NCI-H69 (cell line): ENCODE measurements at places on chromosomes 5 and 9.

- DNase-seq, result no peak
Observed at GRCh38 chr9:100269656-100270055, 83.1 kb downstream of the TEX10 start.

DNA sequence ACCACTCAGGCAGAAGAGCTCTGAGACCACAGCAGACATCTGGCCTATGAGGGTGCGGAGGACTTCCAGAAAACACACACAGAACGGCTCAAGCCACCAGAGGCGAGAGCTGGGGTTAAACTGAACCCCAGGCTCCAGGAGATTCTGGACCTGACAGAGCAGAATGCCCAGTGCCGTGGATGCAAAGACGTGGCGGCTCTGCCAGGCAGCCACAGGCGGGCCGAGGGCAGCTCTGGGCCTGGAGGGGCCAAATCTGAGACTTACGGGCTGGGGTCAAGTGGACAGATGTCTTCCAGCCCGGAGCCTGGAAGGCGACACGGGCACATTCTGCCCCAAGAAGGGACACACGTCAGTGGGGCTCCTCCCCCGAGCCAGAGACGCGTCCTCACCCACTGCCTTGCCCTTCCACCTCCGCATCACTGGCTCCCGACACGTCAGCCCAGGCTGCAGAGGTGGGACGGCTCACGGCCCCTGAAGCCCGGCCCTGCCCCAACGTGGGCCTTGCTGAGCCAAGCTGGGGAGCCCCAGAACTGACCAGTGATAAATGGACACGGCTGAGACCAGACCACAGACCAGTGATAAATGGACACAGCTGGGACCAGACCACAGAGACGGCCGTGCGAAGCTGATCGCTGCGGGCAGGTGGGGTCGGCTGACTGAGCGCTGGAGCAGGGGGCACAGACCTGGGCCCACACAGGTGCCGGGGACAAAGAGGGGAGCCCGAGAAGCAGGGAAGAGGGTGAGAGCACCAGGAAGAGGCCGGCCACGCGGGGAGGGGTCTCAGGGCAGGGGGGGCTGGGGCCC, 40.9 kb upstream of the NSMF start:
- DNase-seq, result no peak

DNA sequence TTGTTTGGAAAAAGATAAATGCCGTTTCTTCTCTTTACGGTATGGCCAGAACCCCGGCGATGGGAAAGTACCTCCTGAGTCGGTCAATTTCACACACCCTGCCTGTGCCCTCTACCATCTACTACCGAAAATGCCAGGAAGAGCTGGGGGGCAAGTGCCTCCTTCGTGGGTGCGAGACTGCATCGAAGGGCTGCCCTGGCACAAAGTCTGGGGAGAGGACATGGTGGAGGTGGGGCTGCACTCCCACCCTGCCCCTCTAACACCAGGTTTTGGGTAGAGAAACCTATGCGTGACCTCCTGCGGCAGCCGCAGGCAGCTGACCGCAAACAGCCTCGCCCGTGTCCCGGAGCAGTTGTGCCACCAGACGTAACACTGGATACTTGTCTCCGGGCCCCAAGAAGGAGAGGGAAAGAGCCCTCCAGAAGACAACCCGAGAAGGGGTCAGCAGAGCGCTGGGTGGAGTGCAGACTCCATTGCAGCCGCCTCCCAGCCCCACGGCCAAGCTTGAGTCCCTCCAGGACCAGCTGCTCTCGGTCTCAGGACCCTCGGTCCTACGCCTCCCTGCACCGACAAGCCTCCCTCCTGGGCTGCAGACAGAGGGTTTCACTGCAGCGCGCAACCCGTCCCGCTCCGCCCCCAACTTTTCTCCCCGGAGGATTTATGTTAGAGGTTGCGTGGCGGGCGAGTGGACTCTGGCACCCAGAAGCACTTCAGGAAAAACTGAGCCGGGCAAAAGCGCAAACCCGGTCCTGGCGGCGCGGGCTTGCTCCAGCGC, 823 bp upstream of the PRDM6 start:
- DNase-seq, result no peak

- DNase-seq, result no peak
Observed at GRCh38 chr9:109385499-109385898, 64.6 kb upstream of the EPB41L4B start.

GRCh38 chr9:70534471-70534870, 120.0 kb upstream of the KLF9 start:
- DNase-seq, result no peak

- peak; percentile 30 for DNase-seq
Observed at GRCh38 chr9:76891874-76892273, 14.0 kb downstream of the PRUNE2 start.

GRCh38 chr5:21807953-21808352, 1045.2 kb downstream of the CDH12 start:
- no peak for DNase-seq

DNA sequence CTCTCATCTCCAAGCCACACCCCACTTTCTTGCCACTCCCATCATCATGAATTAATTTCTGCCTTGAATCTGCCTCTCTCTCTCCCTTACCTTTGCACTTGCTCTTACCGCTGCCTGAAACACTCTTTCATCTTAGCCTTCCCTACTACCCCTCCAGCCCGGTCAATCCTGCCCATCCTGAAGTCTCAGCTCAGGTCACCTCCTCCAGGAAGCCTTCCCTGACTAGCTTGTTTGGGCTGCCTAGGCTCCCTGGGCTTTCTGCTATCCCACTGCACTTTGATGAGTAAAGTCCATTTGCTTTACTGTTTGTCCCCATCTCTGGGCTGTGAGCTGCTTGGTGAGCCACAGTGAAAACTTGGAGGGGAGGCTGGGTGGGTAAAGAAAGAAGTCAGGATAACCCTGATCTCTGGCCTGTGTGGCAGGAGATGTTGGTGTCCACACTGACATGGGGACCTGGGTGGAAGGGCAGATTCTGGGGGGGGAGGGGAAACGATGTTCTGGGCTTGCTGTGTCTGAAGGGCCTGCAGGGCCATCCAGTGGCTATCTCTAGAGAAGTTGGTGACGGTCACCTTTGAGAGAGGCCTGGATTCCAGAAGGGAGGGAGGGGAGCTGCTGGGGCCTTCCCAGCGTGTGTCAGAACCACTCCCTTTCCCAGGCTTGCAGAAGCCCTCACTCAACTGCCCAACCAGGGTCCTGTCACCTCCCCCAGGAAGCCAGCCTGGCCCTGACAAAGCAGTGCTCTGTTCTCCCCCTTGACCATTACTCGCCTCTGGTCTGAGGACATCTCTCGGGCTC, 75.0 kb upstream of the DAB2IP start:
- no peak for DNase-seq

DNA sequence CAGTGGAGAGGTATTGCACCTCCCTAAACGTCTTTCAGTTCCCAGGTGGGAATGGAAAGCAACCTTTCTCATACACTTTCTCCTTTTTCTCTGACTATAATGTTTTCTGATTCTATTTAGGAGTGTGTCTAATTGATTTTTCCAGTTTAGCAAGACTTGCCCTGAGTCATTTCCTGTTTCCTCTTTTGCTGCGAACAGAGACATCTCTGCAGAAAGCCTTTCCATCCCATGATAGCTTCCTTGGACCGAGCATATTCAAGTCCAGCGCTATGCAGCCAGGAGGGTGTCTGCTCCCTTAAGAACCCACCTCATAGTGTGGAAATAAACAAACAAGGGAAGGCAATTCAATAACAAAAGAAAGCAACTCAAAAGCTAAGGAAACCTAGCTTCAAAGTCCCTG, 60.0 kb upstream of the CDH6 start:
- no peak for DNase-seq

- peak; percentile 93 for DNase-seq
Observed at GRCh38 chr5:107570805-107571531, 99.8 kb downstream of the EFNA5 start.

- DNase-seq, result no peak
Observed at GRCh38 chr9:100104314-100104713, 5.3 kb downstream of the INVS start.

DNA sequence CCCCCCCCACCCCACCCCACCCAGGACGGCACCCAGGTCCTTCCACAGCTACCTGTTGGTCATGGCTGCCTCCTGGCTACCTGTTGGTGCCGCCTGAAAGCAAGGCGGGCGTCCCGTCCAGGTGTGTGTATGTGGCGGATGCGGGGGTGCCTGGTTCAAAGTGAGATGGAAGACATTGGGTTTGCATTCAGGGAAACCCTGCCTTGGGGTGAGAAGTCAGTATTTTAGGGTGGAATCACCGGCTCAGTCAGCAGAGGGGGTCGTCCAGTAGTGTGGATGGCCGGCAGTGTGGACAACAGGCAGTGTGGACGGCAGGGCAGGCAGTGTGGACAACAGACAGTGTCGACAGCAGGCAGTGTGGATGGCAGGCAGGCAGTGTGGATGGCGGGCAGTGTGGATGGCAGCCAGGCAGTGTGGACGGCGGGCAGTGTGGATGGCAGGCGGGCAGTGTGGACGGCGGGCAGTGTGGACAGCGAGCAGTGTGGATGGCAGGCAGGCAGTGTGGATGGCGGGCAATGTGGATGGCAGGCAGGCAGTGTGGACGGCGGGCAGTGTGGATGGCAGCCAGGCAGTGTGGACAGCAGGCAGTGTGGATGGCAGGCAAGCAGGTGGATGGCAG, 28.0 kb downstream of the NKD2 start:
- DNase-seq, result no peak

DNA sequence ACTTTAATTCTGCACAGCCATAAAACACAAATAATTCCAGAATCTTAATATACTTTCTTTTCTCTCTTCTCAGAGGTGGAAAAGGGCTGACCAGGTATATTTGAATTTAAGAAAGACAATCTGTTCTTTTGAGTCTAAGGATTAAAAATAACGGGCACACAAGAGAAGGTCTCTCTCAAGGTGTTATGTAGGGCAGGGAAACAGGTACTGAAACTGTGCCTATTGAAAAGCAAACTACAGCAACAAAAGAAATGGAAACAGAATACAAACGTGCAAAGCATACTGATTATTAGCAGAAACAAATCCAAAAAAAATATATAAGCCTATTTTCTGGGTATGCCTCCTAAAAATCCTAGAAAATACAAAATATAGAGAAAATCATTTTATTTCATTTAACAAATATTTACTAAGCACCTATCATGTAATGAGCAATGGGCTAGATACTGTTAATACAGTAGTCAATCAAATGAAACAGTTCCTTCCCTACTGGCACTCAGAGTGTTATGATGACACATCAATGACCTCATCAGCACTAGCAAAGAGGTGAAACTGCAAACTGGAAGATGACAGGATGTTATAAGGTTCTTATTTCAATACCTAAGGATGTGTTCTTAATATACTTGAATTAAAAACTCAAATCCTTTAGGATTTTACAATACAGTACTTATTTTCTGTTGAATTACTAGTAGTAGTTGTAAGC, 87.7 kb downstream of the AUH start:
- DNase-seq, result peak; percentile 19

- DNase-seq, result no peak
Observed at GRCh38 chr9:105572455-105572854, 14.5 kb downstream of the FKTN start.

DNA sequence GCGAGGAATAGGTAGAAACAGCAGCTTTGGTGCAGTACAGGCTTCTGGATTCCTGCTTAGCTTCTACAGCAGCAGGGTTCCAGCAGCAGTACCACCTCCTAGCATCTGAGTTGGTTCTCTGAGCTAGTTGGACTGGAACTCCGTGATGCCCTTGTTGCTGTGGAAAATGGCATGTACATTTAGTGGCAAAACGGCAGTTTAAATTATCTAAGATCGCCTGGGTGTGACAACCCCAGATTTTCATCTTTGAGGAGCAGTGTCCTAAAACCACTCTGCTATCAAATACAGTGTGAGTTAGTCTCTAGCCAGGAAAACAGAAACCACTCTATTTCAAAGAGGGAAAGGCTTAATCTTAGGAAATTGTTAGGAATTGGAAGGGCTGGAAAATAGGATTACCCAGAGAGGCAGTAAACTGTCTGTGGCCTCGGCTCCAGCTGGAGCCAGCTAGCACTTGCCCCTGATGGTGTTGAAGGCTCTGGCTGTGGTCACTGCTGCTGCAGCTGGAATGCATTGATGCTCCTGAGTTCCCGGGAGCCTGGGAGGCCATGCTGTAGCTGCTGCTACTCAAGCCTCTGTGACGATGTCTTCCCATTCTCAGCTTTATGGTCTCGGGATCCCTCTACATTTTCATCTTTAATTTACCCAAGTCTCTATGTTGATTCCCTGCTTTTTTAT, 29.4 kb downstream of the RAD23B start:
- no peak for DNase-seq

GRCh38 chr5:31427013-31427723, 104.7 kb downstream of the DROSHA start:
- no peak for DNase-seq

DNA sequence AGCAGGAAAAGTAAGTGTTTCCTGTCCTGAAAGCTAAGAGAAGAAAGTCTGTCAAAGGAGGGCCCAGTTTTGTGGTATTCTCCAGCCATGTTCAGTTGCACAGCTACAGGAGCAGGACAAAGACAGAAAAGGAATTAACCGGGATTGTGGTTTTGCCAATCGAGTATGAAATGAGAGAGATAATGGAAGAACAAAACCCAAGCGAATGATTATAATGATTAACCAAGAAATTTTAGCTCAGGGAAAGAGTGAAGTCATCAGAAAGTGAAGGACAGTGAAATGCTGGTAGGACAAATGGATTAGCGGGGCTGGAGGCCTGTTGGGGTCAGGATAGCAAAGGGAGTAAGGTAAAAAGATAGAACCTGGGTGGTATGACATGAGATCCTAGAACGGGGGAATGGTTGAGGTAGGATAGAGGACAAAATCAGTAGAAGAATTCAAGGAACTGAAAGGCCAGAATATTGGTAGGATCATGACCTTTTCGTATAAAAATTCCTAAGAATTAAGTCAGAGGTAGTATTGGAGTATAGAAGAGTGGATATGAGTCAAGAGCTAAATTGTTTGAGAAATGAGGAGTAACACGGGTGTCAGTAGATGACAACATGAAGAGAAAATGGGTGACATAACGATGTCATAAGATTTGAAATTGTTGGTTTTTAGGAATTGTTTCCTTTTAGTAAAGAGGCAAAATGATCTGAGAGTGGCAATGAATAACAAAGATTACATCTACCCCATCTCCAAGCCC, 52.8 kb downstream of the DIAPH1 start:
- no peak for DNase-seq

- DNase-seq, result peak; percentile 8
Observed at GRCh38 chr5:54742417-54742891, 224.9 kb downstream of the SNX18 start.

GRCh38 chr9:22238809-22239684, 207.6 kb upstream of the DMRTA1 start:
- peak; percentile 67 for DNase-seq

- DNase-seq, result no peak
Observed at GRCh38 chr9:26935847-26936246, 11.2 kb downstream of the PLAA start.

GRCh38 chr5:142782976-142783530, 12.9 kb downstream of the ARHGAP26 start:
- no peak for DNase-seq

- no peak for DNase-seq
Observed at GRCh38 chr5:180360078-180360957, 7.2 kb upstream of the GFPT2 start.

GRCh38 chr5:14783691-14784090, 87.9 kb downstream of the ANKH start:
- DNase-seq, result no peak
